Vagina (tissue), 2 donors: ENCODE measurements at places on chromosomes 6 and 20.

GRCh38 chr20:11118802-11119380 is 445.1 kb upstream of the JAG1 start:
- no peak for DNase-seq

GRCh38 chr20:60652615-60653014 is 599.4 kb upstream of the CDH4 start:
- no peak for DNase-seq

DNA sequence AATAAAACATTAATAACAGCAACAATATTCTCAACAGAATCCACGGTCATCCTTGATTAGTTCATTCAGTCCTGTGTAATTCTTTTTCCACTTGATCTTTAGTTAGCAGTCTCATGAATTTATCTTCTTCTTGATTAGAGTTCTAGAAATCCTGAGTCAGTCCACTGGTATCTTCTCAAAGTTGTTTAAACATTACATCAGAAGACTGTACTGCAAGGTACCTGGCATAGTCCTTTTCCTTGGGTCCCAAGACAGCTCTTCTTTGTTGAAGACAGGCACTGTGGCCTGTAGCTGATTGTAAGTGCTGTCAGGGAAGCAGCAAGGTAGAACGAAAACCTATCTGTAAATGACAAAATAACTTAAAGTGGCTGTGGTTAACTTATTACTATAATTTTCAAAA is 11.8 kb downstream of the MAP3K4 start:
- no peak for DNase-seq

DNA sequence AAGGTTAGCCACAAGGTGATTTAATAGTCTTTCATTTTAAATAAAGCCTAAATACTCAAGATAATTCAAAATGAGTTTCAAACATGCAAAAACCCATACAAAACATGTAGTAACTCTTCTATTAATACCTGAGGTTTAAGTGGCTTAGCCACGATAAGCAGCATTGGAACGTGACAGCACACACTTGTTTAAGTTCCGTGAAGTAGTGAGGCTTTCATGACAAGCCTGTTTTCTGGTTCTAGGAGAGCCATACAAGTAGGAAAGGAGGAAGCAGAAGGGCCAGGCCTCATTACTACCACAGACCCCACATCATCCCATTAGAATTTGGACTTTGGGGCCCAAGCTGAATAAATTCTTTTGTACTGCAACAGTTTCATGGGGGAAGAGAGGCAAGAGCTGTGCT is 54.3 kb upstream of the PRND start:
- DNase-seq, result no peak

GRCh38 chr6:158168040-158168289 is at the start of gene SERAC1:
SERAC1 (minus strand) TSS chr6:158168262; CDS start chr6:158158363, 9,899 bp downstream.
- no peak for DNase-seq

DNA sequence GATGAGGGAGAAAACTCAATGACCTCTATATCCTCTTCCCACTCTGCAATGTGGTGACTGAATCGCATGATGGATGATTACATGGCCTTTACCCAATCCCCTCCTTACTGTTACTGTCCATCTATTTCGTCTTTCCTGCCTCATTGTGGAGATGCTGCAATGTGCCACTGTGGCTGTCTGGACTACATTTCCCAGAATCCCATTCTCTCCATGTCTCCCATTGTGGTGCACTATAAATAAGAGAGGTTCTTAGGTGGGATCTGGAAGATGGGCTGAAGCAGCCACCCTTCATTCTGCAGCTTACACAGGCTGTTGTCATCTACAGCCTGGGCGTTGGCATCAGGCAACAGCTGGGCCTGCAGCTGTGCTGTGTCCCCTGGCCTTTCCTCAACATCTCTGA is 233.6 kb downstream of the PRKN start:
- no peak for DNase-seq
